Karpas-422 (cell line): ENCODE measurements at places on chromosomes 7 and 10. TPM values are rescaled to one million over a fixed set of nuclear protein-coding genes. Genes with fewer than 3 reads are reported as not detected.
A peak's percentile ranks its signal among the peaks of the same experiment; 100 is the strongest.

- H3K27me3 ChIP-seq = no peaks in the 10 kb centered on the region
- DNase-seq = no peak
- peaks cover 6% of the 10 kb centered on the region; the same call in 1 of the 2 replicates for H3K4me1 ChIP-seq
- H3K4me3 ChIP-seq = no peak overlapping the region
Observed at GRCh38 chr10:121531076-121531829, 67.0 kb downstream of the FGFR2 start.

The PRDX3 gene
- 88.4 and 293 TPM in 2 replicates for total RNA-seq

DNA sequence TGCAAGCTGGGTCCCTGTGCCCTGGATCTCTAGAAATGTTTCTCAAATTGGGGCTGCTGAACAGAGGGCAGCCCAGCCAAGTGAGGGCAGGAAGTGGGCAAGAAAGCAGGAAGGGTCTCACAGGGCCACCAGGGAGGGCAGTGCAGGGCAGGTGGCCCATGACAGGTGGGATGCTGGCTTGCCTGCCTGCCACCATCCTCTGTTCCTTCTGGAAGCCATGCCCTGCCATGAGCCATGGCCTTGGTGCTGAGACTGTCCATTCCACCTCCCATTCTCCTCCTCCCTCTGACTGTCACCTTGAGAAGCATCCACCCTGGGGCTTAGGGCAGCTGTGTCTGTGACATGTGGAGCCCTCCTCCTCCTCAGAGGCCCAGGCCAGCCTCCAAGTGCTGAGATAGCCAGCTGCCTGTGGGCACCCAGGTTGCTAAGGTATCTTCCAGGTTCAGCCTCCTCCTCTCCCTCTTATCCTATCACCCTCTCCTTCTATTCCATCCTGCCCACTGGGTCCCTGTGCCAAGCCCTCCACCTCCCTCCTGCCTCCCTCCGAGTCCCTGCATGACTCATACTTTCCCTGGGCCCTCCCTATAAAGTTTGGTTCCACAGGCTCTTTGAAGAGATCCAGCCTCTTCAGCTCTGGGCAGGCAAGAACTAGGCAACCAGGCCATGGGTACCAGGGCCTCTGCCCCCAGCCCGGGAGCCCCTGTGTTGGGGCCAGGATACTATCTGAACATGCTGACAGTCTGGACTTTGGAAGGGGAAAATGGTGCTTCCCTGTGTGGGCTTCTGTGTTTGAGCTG is 1.3 kb downstream of the VSIR start:
- H3K27ac ChIP-seq = no peak overlapping the region
- no peak for DNase-seq
- H3K4me3 ChIP-seq = no peak overlapping the region
- peaks cover 40% of the 10 kb centered on the region for H3K4me1 ChIP-seq
- no peaks in the 10 kb centered on the region for H3K36me3 ChIP-seq

DNA sequence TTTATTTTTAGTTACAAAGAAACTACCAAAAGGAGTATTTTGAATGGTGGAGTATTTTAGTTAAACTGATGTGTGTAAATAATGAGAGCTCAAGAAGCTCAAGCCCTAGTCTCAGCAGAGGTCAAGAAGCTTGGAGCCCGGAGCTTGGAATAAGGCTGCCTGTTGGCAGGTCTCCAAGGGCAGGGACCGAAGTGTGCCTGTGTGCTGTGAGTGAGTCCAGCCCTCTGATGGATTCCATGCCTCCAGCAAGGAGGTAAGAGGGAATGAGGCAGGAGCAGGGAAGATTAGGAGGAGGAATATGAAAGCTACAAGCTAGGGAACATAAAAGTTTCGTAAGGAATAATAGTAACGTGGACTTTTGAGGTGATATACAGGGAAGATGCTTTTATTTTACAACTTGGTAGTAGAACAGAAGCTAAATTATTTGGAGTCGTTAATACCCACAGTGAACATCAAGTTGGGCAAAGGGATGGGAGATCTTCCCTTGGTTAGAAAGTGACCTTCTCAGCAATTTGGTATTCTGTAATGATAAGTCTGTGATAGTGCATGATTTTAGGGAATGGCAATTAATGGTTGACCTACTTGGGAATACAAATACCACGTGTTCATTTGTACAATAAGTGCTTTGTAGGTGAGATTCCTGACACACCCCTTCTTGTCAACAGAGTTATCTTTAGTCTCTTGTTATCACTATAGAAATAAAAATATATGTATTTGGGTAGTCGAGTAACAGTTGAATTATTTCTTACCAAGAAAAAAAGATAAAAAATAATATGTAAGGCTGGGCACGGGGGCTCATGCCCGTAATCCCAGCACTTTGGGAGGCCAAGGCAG is 4.6 kb downstream of the SEC23IP start:
- H3K4me3 ChIP-seq = no peak overlapping the region
- no peaks in the 10 kb centered on the region for H3K27me3 ChIP-seq
- H3K27ac ChIP-seq = no peak overlapping the region
- DNase-seq = no peak
- H3K36me3 ChIP-seq = peaks cover 18% of the 10 kb centered on the region; the same call in 1 of the 2 replicates
- peaks cover 14% of the 10 kb centered on the region for H3K4me1 ChIP-seq

DNA sequence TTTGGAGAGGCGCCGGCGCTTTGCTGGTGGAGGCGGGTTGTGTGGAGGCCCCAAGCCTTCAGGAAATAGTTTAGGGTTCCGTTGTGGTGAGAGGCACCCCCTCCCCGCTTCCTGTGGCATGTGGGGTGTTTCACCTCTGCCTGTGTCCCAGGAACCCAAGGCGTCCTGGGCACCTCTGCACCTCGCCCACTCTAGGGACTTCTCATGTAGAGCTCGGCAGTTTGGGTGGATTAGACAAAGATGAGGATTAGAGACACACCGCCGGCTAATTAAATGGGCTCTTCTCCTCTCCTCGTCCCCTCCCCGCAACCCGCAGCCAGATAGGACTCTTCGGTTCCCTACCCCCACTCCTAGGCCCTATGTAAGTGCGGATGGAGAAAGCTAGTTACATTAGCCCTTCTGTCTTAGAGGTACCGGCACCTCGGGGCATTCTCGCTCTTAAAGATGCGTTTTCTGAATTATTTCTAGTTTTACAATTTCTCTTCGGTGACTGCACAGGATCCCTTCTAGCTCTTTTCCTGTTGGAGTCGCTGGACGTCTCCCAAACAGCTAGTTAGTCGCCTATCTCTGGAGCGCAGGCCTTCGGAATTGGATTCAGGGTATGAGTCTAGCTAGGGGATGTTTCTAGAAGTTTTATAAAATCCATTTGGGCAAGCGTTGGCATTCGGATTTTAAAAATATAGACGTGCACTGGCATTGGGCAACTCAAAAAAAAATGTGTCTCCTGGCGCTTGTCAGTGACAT is 7.8 kb downstream of the PTF1A start:
- no peaks in the 10 kb centered on the region for H3K36me3 ChIP-seq
- no peaks in the 10 kb centered on the region for H3K4me1 ChIP-seq
- no peaks in the 10 kb centered on the region for H3K27me3 ChIP-seq
- H3K4me3 ChIP-seq = no peak overlapping the region
- DNase-seq = no peak

DNA sequence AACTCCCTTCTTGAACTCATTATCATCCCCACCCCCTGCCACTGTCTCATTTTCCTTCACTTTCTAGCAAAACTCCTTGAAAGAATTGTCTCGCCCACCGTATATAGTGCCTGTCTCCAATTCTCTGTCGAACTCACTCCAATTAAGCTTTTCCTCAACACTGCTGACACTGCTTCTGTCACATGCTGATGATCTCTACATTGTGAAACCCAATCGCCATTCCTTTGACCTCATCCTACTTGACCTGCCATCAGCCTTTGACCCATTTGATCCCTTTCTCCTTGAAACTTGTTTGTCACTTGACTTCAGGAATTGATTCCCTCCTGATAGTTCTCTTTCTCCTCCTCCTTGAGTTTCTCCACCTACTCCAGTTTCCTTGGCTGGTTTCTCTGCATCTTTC is 54.8 kb downstream of the CCDC71L start:
- no peaks in the 10 kb centered on the region for H3K4me1 ChIP-seq
- no peak for DNase-seq
- no peak overlapping the region for H3K4me3 ChIP-seq
- no peaks in the 10 kb centered on the region for H3K36me3 ChIP-seq
- H3K27ac ChIP-seq = no peak overlapping the region

DNA sequence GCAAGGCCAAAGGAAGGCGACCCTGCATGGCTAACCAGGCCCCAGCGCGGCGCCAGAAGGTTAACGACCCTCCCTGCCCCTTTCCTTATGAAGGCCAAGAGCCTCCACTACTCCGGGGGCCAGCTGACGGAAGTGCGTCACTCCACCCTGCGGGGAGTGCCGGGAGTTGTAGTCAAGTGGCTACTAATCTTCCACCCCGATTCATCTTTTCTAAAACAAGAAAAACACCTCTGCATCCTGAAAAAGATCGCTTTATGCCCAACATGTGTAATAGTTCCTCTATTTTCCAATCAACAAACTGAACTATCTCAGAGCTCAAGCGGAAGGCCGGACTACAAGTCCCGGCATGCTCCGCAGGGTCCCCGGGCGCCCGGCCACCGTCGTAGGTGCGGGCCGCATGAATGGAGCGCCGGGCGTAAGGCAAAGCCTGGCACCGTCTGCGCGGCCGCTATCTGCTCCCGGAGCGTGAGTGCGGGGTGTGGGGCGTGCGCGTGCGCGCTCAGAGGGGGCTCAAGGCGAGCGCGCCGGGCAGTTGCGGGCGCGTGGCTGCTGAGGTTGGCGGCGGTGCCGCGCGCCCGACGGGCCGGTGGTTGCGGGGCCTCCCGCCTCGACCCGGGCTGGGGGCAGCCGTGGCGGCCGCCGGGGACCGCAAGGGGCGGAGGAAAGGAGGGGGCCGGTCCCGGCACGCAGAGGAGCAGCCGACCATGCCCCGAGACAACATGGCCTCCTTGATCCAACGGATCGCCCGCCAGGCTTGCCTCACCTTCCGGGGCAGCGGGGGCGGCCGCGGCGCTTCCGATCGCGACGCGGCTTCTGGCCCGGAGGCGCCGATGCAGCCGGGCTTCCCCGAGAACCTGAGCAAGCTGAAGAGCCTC is at the start of gene ADO:
TSS of gene ADO (plus strand) at position 365 of the 875 bp plus-strand sequence. CDS start at position 705, 340 bp downstream.
- peak within 1 kb of the TSS; percentile 53; the same call in 1 of the 2 replicates for H3K27ac ChIP-seq
- peak within 1 kb of the TSS; percentile 97 for H3K4me3 ChIP-seq
- peaks cover 30% of the 10 kb centered on the region for H3K4me1 ChIP-seq
- DNase-seq = peak; percentile 94

The ADD3 gene
- total RNA-seq = 15.4 and 16.5 TPM in 2 replicates

DNA sequence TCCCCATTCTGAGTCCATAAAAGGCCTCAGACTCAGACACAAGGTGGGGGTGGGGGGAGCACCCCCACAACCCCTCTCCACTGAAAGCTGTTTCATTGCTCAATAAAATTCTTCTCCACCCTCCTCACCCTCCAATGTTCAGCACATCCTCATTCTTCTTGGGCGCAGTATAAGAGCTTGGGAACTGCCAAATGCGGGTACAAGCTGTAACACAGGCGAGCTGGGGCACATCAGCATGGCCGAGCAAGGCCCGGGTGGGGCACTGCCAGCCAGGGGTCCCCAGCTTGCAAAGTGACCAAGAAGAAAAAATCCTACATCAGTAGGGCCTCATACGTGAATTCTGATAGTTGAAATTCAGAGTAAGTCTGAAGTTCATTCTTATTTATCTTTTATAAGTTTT is 50.1 kb downstream of the CACUL1 start:
- H3K27me3 ChIP-seq = no peaks in the 10 kb centered on the region
- no peak overlapping the region for H3K27ac ChIP-seq
- H3K4me3 ChIP-seq = no peak overlapping the region
- no peak for DNase-seq

DNA sequence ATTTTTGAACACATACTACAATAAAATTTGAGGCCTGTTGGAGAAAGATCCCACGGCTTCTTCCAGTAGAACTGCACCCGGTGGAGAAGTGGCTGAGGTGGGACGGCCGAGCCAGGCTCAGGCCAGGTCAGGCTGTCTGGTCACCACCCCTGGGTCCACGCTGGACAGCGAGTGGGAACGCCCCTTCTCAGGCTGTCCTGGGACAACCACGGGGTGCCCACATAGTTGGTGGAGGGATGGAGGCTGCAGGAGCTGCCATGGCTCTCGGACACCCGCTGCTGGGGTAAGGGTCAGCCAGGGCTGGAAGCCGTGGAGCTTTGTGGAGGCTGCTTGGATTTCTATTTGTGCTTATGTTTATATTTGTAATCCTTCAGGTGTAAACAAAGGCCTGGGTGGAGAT is 206.5 kb downstream of the DNAJB6 start:
- no peak overlapping the region for H3K27ac ChIP-seq
- H3K4me1 ChIP-seq = no peaks in the 10 kb centered on the region
- H3K27me3 ChIP-seq = no peaks in the 10 kb centered on the region
- H3K36me3 ChIP-seq = no peaks in the 10 kb centered on the region
- DNase-seq = no peak

The MMD2 gene
- total RNA-seq = not detected in 2 replicates

GRCh38 chr7:93196336-93196735 is 29.9 kb downstream of the HEPACAM2 start:
- no peak overlapping the region for H3K27ac ChIP-seq
- H3K27me3 ChIP-seq = no peaks in the 10 kb centered on the region
- peak; percentile 44 for DNase-seq
- H3K4me3 ChIP-seq = no peak overlapping the region
